ENCODE measurements at places on chromosomes 6 and 20. TPM values are rescaled to one million over a fixed set of nuclear protein-coding genes. Genes with fewer than 3 reads are reported as not detected.
A peak's percentile ranks its signal among the peaks of the same experiment; 100 is the strongest.

DNA sequence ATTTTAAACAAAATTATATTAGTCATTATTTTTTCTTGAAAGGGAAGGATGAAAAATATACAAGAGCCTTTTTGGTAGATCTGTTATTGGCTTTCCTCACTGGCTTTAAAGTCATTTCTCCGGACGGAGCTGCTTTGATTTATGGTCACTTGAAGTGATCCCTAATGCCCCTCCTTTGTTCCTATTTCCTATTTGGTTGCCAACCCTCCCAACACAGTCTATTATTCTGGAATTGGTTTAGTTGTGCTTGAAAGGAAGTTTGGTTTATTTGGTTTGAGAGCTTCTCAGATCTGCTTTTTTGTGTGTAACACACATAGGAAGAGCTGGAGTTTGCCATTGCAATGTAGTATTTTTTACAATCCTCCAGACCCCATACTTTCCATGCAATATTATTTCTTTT, 347.9 kb downstream of the RFPL4B start:
- DNase-seq = no peak

The PRKN gene
- 23.1 TPM for total RNA-seq

- no peak for DNase-seq
Observed at GRCh38 chr20:44477151-44477550, 1.5 kb downstream of the TTPAL start.

- peak; percentile 92 for DNase-seq
Observed at GRCh38 chr20:19974630-19975435, 42.3 kb upstream of the NAA20 start.

DNA sequence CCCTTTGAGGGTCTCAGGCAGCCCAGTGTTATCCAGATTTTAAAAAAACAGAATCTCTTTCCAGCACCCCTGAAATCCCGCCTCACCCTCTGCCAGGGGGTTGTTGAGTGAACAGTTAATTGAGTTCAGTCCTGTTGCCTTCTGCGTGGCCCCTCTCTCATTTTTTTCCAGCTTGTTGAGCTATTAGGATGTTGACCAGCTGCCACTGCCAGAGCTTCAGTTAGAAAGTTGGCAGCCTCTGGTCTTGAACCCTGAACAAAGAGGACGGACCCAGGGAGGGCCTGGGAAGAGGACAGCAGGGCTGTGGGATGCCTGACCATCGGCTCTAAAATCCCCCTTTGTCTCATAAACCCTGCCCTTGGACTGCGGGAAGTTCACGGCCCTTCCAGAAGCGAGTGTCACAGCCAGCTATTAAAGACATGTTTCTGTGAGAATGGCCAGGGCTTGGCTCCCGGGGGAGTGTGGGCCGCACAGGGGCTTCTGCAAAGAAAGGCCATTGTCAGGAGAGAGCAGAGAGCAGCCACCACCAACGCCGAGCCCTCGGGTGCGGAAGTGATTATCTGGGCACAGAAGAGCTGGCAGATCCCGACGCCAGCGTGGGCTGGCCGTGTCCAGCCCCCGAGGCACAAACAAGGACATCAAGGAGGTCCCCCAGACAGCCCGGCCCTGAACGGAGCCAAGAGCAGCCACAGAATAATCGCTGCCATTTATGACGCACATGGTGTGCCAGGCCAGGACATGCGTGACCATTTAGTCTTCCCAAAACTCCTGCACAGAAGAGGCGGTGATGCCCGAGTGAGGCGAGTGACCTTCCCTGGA, 189.0 kb downstream of the ANKRD60 start:
- DNase-seq = peak; percentile 49

GRCh38 chr20:14431568-14431967, 94.2 kb upstream of the FLRT3 start:
- no peak for DNase-seq

GRCh38 chr6:135464634-135465033, 32.9 kb downstream of the AHI1 start:
- DNase-seq = no peak

GRCh38 chr6:10837009-10837621, 1.2 kb downstream of the MAK start:
- DNase-seq = peak; percentile 57

The AAR2 gene
- 14.8 TPM for total RNA-seq

GRCh38 chr6:133241086-133241900, at the start of gene EYA4:
TSS of gene EYA4 (plus strand) at chr6:133241357. CDS start at chr6:133274781, 33,424 bp downstream.
- peak; percentile 76 for DNase-seq
